ENCODE measurements at places on chromosomes 7 and 10.

DNA sequence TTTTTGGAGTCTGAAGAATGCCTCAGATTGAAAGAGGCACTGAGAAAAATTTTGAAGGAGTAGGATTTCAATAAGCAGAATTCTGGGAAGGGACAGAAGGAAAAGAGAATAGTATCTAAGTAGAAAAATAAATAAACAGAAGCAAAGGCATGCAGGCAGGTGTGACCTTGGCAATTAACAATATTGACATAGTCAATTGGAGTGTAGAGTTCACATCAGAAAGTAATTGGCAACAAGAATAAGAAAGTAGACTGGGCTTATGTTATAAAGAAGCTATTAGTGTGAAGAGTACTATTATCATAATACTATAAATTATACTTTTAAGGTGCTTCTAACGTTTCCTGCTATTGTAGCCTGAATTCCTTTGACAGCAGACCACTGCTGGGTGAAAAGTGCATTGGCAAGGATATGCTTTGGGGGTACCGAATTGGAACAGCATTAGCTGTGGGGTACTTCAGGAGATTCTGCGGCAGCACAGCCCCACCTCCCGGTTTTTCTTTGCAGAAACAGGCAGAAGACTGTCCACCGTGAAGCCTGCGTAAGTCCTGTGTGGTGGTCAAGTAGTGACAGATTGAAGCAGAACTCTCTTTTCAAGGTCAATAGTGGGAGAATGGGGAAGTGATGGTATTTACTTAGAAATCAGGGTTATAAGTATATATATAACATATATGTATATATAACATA lies 357.0 kb downstream of the THSD7A start:
- DNase-seq: no peak

- no peak for DNase-seq
Measured at GRCh38 chr7:69663911-69664832, 65.9 kb downstream of the AUTS2 start.

DNA sequence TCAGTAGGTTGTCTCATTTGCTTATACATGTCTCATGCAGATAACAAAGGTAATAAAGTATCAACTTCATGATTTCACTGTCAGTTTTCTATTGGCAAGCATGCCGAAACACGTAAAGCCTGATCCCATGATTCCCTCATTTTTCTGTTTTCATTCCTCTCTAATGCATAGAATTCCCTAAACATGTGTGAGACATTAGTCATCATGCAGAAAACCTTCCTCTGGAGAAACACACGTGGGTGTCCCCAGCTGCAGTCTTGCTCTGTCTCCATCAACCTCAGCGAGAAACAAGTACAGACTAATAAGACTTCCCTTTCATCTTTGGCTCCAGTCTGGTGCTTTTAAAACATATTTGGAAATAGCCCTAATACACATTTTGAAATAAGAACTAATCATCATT lies 432.7 kb upstream of the VSTM2A start:
- DNase-seq: no peak

DNA sequence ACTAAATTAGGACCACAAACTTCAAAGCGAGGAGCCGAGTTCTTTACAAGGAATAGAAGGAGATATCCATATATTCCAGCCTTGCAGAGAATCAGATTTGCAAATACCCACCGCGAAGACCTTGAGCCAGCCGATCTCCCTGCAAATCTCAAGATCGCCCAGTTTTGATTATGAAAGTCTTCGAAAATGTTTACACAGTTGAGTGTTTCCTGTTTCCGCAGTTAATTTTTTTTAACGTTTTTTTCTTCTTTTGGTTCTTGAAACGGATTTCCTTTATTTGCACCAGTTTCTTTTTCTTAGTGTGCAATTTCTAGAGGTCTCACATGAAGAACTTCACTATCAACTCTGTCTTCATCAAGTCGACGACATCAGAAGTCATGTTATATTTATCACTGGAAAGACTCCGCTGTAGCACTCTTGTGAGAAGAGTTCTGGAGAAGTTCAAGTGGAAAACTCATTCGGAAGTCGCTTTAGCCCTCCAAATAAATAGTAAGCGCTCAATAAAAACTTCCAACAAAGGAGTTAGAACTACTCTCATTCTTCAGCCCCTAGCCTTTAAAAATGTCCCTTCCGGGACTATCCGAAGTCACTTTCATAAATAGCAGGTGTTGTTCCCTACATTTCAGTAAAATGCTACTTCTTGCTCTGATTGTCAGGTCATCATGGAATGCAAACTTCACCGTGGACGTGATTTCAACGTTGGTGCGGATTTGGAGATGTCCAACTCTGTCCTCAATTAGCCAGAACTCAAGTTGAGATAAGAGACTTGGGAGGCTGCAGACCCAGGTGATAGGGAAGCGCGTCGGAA lies 11.9 kb upstream of the SPAG6 start:
- no peak for DNase-seq

DNA sequence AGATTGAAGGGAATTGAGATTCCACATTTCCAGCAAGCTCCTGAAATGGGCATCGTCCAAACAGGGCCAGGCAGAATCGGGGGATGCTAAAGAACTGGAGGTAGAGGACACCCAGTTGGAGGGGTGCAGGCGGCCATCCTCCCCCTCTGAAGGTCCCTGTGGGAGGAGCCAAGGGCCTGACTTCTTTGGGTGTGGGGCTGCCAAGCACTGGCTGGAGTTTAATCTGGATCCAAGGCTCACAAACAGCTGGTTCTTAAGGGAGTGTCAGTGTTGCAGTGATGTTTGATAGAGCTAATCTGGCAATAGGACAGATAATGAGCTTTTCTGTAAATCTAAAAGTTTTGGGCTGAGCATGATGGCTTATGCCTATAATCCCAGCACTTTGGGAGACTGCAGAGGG lies 20.8 kb downstream of the TSPAN14 start:
- no peak for DNase-seq

GRCh38 chr7:145909991-145910513 lies 206.5 kb upstream of the CNTNAP2 start:
- DNase-seq: no peak

- no peak for DNase-seq
Measured at GRCh38 chr10:85008488-85009184, 680.2 kb downstream of the CCSER2 start.

DNA sequence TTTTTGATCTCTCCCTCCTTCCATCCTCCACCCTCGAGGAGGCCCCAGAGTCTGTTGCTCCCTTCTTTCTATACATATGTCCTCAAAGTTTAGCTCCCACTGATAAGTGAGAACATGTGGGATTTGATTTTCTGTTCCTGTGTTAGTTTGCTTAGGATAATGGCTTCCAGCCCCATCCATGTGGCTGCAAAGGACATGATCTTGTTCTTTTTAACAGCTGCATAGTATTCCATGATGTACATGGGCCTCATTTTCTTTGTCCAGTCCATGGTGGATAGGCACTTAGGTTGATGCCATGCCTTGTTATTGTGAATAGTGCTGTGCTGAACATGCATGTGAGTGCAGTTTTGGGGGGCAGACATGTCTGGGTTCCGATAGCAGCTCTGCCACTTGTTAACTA lies 51.4 kb downstream of the GATA3 start:
- no peak for DNase-seq

DNA sequence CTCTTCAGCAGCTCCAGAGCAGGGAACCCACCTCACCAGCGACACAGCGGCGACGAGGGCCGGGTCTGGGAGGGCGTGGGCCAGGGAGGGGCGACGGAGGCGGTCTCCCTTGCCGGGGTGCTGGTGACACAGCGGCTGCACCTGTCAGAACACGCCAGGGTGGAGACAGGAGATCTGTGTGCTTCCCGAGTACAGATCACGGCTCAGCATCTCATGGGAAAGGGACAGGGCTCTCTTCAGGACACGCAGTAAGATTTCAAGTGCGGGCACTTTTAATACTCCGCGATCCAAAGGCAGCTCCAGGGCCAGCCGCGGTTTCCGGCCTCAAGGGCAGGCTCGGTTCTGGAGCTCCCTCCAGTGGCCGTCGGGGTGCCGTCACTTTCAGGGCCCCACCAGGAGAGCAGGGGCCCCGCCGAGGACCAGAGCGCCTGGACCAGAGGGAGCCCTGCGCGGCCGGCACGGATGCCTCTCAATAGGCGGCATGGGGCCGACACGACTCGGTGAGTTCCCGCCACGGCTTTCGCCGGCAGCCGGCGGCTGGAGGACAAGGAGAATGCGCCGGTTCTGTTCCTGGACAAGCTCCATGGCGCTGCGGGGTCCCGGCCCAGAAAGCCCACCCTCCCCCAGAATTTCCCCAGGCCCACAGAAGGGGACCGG lies 21.4 kb downstream of the GPR146 start:
- peak; percentile 95 for DNase-seq

DNA sequence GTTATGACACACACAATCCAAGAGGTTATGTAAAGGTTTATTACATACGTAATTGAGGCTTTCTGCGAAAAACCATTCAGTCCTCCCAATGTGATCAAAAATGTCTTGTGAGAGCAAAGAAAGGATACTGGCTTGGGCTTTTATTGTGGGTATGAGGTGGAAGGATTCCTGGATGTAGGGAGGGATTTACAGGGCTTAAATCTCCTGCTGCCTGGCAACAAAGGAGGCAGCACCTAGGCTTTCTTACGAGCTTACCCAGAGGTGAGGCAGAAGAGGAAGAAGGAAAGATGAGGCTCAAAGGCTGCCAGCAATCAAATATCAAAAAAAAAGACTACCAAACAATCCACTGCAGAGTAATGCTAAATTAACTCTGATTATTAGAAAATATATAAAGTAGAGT lies 1149.5 kb upstream of the POT1 start:
- DNase-seq: no peak

DNA sequence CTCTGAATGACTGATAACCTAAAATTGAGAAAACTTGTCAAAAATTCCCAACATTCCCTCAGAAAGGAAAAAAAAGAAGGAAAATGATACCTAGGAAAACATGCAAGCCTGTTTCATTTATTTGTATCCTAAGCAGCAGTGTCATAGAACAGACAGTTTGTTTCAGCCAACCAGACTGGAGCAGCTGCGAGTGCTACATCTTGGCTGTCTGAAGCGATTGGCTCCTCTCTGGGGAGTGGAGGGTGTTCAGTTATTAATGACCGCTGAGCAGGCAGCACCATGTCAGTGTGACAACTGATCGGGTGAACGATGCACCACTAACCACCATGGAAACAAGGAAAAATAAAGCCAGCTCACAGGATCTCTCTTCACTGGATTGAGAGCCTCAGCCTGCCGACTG lies at the start of gene LRRN3:
Gene LRRN3, plus strand, starts transcription at position 282 of the 400 bp plus-strand sequence. CDS start 31,646 bp downstream, outside the sequence.
- no peak for DNase-seq

DNA sequence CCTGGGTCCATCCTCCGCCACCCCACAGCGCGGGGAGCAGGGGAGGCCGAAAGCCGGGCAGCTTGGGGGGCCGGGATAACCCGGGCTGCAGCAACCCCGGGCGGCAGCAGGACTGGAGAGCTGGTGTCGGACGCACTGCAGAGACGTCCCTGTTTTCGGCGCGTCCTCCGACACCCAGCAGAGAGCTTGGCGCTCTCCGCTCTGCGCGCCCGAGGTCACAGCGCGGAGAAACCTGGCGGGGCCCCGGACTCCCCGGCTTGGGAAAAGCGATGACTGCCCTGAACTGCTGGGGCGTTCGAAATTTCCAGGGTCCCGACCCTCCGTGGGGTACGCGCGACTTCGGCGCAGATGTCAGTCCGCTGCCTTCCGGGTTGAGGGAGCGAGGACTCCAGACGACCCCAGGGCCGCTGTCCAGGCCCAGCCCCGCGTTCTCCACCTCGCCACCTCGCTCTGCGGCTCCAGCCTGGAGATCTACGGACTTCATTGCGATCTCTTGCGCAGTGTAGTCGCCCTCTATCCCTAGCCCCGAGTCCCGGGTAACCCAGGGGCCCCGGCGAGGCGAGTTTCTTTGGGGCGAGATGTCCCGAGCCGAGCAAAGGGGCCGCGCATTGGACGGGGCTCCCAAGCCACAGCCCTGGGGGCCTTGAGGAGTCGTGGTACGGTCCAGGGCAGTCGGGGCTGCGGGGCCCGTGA lies 617 bp upstream of the FOXI2 start:
- DNase-seq: no peak

DNA sequence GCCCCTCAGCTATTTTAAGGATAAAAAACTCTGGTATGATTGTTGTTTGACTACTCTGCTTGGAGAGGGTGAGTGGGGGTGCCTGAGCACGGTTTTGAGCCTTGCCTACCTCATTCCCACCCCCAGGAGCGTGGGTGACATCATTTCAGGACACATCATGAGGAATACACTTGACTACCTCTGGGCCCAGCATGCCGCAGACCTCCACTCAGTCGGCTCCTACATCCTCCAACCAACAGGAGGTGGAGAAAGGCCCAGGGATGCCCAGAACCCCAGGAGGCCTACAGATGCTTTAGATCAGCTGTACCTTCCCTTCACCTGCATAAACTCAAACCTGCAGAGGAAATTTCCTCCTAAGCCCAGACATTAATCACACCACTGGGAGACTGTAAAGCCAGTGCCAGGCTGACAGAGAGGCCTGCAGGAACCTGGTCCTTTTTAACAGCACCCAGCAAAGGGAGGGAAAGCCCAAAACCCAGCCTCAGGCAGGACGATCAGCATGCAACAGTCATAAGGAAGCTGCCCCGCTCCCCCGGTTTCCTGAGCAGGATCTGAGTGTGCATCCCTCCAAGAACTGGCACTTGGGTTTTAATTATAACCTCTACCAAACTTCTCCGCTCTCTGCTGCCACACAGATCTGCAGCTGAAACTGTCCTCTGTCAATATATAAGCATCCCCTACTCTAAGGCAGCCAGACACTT lies 61.7 kb upstream of the ZNRF2 start:
- DNase-seq: no peak

DNA sequence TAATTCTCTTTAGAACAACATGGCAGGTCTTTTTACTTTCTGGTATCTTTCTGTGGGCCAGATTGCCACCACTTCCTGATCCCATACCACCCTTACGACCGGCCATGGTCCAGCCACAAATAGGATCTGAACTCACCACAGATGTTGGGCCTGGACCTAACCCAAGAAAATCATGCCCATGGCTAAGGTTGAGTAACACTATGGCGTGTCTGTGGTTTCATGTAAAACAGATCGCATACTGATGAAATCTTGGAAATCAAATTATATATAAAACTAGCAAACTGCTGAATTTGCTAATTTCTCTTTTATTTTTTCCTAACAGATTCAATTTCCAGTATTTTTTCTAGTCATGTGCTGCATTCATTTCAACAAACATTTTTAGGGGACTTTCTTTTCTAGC lies 77.2 kb downstream of the CH25H start:
- DNase-seq: no peak

GRCh38 chr10:21172930-21173801 lies 276.1 kb upstream of the NEBL start:
- peak; percentile 36 for DNase-seq

GRCh38 chr10:66910671-66911070 lies 15.2 kb upstream of the LRRTM3 start:
- no peak for DNase-seq

DNA sequence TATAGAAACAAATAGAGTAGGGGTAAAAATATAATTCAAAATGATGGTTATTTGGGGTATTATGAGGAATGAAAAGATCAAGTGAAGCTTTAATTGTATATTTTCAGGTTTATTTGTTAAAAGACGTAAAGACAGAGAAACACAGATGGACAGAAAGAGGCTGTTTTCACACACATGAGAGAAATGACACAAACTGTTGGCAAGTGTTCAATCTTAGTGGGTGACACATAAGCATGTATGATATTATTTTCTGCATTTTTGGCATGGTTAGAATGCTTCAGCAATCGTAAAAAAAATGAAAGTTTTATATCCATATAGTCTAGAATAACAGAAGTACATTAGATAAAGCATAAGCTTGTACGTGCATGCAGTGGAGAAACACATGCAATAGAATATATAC lies 464.4 kb upstream of the AKR1E2 start:
- DNase-seq: no peak

- no peak for DNase-seq
Measured at GRCh38 chr7:91357379-91357778, 93.1 kb downstream of the FZD1 start.

Data from GM13976 (cell line).